ENCODE measurements at places on chromosomes 6 and 20.
A peak's percentile ranks its signal among the peaks of the same experiment; 100 is the strongest.

DNA sequence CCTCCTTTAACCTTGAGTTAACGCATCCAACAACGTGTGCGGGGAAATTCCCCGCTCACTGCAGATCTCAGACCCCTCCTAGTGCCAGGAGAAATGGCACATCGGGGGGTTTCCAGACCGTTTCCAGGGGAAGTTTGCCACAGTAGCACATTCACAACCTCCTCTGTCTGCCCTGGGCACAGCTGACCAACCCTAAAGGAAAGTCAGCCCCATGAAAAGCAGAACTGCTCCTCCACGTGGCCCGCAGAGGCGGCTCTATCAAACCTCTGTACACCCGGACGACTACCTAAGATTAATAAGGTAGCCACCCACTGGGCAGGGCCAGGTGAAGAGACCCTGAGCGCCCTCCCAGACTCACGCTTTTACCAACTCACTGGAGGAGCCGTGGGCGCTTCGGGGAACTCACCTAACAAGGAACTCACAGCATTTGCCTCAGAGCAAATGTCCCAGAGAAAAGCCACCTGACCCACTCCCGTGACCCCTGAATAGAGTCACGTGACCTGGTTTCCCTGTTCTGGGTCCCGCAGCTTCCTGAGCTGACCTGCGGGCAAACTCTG lies 93.1 kb downstream of the PRND start:
- DNase-seq: peak; percentile 96

- DNase-seq: no peak
Observed at GRCh38 chr20:38864662-38865061, 59.2 kb downstream of the PPP1R16B start.

- DNase-seq: peak; percentile 41
Observed at GRCh38 chr6:163405412-163406309, 8.9 kb upstream of the QKI start.

- no peak for DNase-seq
Observed at GRCh38 chr20:24095756-24096155, 107.2 kb upstream of the GGTLC1 start.

DNA sequence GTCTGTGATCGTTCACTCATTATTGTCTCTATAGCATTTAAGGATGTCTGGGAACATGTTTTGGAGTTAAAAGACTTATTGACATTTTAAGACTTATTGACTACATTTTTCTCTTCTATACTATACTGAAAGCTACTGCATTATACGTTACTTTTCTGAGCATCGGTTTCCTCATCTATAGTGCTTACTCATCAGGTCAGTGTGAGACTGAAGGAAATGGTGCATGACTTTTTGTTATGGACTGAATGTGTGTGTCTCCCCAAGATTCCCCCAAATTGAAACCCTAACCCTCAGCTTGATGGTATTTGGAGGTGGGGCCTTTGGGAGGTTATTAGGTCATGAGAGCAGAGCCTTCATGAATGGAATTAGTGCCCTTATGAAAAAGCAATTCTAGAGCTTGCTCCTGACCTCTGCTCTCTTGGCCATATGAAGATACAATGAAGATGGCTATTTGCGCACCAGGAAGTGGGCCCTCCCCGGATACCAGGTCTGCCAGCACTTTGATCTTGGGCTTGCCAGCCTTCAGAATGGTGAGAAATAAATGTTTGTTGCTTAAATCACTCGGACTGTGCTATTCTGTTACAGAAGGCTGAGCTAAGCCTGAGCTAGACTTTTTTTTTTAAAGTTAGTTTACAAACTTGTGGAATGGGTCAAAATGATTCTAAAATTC lies 243.7 kb upstream of the RREB1 start:
- DNase-seq: no peak

DNA sequence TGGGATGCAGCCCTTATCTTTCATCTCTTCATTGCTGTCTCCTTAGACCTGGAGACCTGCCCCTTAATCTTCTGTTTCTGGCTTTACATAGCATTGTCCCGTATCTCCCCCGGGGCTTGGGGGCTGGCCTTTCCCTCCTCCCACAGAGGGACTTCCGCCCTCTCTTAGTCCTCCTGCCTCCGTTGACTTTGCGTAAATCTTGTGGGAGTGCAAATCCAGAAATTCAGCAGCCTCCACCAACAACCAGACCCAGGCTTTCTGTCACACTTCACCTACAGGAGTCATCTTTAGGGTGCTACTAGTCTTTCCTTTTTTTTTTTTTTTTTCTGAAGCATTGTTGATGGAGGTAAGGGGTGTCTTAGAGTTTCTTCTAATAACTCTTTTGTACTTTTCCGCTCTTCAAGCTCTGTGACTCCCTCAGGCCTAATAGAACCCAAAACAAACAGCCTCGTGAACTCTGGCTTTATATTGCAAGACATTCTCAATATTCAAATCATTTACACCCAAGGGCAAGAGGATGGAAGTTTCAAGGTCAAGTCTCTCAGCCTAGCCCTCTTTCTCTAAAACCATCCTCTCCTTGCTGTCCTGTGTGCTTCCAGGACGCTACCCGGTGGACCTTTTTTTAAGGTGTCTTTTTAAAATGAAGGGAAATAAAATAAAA lies 66.2 kb downstream of the RREB1 start:
- no peak for DNase-seq

GRCh38 chr6:27834384-27834783 lies 77.8 kb downstream of the OR2B2 start:
- no peak for DNase-seq

GRCh38 chr6:50600280-50600679 lies 113.0 kb upstream of the TFAP2D start:
- no peak for DNase-seq

- DNase-seq: no peak
Observed at GRCh38 chr6:3321042-3321441, 62.3 kb downstream of the PSMG4 start.

DNA sequence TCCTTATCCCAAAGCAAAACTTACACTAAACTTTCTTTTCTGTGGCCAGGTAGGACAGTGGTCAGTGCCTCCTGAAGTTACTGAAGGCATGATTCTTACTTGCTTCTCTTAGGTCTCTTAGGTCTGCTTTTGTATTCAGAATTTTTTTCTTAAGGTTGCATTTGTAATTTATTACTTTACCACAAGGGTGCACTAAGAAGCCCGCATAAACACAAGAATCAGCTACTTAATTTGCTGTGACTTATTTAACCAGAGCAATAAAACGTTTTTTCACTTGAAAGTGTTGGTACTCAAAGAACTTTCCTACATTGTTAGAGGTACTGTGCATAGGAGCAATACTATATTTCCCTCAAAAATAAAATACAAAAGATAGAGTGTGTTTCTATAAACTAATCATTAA lies 75.4 kb upstream of the LAMA2 start:
- DNase-seq: no peak

- DNase-seq: no peak
Observed at GRCh38 chr6:87702589-87702945, 534 bp upstream of the AKIRIN2 start.

GRCh38 chr20:10556519-10557083 lies 117.2 kb downstream of the JAG1 start:
- no peak for DNase-seq

DNA sequence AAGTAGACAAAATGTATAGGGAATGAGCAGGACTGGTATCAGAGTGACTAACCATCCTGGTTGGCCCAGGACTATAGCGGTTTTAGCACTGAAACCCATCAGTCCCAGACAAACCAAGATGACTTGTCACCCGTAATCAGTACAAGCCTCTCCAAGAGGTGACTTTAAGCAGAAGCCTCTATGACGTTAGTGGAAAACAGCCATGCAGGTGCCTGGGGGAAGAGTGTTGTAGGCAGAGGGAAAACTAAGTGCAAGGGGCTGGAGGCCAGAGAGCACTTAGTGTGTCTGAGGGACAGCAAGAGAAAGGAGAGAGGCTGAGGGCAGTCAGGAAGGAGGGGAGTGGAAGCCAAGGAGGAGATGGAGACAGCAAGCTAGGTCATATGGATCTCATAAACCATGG lies 2.1 kb downstream of the SGK2 start:
- DNase-seq: no peak

DNA sequence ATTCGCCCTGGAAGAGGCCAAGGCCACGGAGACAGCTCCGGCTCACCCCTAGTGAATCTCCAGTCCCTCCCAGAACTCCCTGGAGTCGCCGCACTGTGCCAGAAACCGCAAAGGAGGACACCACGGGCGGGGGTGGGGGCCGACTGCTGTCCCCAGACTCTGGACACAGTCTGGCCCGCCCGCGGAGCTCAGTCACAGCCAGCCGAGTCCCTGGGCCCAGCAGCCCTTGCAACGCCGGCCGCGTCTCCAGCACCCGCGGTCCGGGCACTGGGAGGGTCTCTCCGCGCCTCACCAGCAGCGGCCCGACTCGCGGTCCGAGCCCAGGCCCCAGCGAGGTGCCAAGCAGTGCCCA lies 518 bp downstream of the PEX6 start:
- DNase-seq: peak; percentile 2

- DNase-seq: no peak
Observed at GRCh38 chr6:84671183-84671582, 93.2 kb downstream of the TBX18 start.

GRCh38 chr20:54015496-54015895 lies 54.9 kb downstream of the BCAS1 start:
- DNase-seq: no peak

DNA sequence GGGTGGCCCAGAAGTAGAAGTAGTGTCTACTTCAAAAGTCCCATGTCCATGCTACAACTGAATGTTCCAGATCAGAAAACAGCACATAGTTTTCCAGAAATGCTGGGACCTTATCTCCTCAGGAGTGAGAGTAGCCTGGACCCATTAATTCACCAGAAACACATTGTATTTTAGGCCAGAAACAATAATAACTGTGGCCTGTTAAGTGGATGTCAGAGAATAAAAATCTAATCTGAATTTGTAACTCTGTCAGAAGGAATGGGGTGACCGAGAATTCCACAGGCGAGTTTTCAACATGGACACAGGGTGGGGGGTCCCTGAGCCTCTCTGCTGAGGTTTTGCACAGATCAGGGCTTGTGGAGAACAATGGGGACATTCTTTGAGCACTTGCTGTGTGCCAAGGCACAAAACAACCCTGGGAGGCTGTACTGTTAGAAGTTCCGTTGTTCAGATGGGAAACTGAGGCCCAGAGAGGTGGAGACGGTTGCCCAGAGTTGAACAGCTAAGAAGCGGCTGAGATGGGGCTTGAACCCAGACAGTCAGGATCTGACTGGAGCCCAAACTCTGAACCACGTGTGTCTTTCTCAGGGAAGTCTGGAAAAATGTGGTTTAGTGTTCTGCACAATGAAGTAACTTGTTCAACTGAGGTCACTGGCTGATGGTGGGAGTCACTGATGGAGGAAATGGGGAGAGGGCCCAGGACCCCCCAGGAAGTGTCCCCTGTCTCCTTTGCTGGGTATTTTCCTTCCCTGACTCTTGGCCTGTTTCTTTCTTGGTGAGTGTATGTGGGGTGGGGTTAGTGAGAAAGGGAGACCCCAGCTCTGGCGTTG lies 44.2 kb downstream of the SNAI1 start:
- no peak for DNase-seq

Data from naive B cell (primary cell).